ENCODE measurements at places on chromosomes 11 and 22. TPM values are rescaled to one million over a fixed set of nuclear protein-coding genes. Genes with fewer than 3 reads are reported as not detected.

Gene SHANK2
- total RNA-seq = not detected

Gene HSPA8
- 2,522 TPM for total RNA-seq

GRCh38 chr11:130301002-130301401, 13.7 kb downstream of the ZBTB44 start:
- no peak for DNase-seq

DNA sequence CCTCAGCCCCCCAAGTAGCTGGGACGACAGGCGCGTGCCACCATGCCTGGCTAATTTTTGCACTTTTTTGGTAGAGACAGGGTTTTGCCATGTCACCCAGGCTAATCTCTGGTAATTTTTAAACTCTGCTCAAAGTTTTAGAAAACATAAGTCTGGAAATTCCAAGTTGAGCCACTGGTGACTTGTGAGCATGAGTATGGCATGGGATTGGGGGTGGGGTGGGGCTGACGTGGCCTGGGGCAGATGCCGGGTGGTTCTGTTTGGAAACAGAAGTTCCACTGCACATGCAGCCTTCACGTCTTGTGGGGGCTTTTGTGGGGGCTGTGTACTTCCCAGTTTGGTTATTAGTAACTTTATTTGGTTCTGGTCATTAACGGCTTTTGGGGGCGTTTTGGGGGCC, 67.3 kb downstream of the PTPRJ start:
- DNase-seq = no peak

DNA sequence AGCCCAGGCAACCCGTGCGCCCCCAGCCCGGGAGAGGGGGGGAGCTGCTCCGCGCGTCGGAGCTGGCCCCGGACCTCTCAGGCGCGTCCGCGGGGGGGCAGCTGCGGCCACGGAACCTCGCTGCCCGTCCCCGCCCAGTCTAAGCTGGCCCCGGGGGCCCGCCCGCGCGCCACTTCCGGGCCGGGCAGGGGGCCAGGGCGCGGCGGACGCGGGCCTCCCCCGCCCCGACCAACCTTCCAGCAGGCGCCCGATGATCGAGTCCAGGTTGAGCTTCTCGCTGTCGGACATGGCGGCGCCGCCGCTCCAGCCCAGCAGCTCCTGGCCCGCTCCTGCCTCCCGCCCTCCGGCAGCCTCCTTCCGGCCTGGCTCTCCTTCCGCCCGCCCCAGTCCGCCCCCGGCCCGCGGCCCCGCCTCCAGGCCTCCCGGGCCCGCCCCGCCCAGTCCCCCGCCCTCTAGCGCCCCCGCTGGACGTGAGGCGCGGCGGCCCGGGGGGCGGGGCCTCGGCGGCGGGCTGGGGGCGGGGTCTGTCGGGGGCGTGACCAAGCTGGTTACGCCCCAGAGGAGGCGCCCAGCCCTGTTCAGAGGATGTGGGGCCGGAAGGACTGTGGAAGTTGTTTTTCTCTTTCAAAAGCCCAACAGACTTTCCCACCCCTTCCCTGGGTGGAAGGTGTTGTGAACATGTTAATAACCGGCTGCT, at the start of gene PPP1CA:
Gene PPP1CA (minus strand): TSS at position 364 of the 697 bp plus-strand sequence. CDS start 76 bp downstream, at position 288.
- peak; percentile 92 for DNase-seq

All from activated CD8-positive, alpha-beta memory T cell treated with anti-CD3 and anti-CD28 coated beads, Interleukin-2, amount 10 ng/mL, durations not matched to agents 7 days and 5 days (primary cell).